ENCODE measurements at places on chromosomes 12 and 14.

GRCh38 chr14:32709027-32709426 lies 229.7 kb upstream of the NPAS3 start:
- no peak for DNase-seq

DNA sequence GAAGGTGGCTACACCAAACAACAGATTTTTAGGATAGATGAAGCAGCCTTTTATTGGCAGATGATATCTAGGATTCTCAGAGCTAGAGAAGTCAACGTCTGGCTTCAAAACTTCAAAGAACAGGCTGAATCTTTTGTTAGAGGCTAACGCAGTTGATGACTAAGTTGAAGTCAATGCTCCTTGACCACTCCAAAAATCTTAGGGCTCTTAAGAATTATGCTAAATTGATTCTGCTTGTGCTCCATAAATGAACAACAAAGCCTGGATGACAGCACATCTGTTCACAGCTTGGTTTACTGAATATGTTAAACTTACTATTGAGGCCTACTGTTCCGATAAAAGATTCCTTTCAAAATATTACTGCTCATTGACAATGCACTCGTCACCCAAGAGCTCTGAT lies 13.0 kb upstream of the CDKN3 start:
- no peak for DNase-seq

GRCh38 chr14:76053572-76054355 lies 68.2 kb downstream of the IFT43 start:
- DNase-seq, result no peak

DNA sequence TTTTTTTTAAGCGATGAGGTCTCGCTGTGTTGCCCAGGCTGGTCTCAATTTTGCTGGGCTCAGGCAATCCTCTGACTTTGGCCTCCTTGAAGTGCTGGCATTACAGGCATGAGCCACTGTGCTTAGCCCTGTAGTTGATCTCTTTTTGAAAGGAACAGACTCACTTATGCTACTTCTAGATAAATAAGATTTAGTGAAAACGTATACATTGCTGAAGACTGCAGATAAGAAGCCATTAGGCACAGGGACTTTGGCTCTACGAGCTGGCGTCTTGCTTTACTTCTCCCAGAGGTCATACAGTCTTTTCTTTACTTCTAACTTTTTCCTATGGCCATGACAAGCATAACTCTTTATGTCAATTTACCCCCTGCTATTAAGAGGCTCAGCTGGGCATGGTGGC lies 9.4 kb downstream of the PTGR2 start:
- DNase-seq, result no peak

DNA sequence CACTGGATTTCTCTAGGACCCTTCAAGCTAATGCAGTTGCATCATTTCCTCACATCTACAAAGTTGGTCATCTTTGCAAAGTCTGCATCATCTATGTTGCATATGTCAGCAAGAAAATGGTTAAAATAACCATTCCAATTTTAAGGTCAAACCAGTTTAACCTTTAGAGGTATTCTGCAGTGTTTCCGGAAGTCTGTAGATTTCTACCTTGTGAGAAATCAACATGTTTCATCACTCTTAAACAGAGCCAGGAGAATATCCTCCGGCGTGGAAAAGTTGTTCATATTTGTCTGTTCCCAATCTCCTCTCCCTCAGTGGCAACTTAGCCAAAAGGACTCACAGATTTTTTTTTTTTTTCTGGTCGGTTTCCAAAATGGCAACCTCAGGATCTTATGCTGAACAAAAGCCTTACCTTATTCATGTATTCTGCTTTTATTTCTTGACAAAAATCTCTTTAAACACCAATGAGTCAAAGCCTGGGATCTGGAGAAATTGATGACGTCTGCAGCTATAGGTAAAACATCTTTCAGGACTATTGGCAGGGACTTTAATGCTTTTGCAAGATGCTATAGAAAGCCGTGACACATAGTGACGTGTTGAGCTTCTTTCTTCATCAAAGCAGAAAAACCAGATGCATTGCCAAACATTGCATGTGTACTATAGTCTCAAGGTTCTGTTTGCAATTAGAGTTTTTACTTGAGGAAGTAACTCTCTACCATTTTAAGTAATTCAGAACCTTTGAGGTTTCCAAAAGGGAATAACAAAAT lies 16.0 kb upstream of the CDK17 start:
- DNase-seq, result no peak

DNA sequence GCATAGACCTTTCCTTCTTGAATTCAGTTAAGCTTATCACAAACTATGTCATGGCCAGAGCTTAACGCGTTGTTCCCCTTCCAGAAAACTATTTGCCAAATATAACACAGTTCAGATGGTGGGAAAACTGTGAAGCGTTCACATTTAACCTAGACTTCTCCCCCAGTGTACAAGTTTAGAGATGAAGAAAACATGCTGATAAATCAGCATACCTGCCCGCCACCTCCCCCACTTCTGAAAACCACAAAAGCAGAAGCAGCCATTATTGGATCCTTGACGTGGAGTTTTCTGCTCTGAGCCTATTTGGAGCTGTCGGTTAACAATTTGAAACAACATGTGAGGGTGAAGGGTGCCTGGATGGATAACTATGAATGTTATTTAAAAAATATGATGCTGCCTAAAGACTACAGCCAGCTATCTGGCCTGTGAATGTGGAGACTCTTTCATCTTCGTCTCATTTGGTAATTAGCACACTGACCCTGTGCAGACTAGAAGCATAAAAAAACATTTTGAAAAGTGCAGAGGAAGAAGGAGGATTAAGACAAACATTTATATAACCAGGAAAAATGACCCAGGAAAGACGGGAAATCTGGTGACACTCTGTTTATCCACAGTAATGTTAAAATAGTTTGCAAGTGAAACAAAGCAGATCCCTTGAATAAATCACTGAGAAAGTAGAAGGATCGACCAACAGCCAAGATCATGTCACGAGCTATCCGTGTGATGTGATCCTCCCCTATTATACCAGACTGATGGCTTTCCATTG lies 408.2 kb downstream of the AEBP2 start:
- DNase-seq, result peak; percentile 50

- DNase-seq, result no peak
Measured at GRCh38 chr14:52789118-52789517, 2.3 kb downstream of the GNPNAT1 start.

DNA sequence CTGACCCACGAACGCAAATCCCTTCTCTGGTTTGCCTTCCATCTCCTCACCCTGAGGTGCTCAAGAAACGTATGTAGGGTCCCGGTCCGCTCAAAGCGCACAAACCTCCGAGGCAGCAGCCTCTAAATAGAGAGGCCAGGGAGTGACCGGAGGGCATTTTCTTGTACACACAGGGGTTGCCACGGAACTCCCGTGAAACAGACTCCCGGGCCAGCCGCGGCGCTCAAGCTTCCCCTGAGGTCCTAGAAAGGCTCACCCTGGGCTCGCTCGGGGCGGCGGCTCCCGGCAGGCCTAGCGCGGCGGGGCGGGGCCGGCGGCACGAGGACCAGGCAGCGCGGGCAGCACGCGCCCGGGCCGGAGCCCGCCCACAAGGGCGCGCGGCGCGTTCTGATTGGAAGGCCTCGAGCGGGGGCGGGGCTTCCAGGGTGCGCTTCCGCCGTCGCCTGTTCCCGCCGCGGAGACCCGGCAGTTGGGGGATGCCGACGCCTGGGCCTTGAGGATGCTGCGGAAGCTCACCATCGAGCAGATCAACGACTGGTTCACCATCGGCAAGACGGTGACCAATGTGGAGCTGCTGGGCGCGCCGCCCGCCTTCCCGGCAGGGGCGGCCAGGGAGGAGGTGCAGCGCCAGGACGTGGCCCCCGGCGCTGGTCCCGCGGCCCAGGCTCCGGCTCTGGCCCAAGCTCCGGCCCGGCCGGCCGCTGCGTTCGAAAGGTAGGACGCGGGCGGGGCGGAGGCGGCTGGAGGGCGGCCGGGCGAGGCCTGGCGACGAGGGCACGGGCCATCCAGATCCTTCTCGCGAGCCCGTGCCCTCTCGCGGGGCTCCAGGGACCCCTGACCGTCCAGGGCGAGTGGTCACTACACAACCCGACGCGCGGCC lies at the start of gene TDRD9:
Gene TDRD9 (plus strand): TSS at position 446 of the 880 bp plus-strand sequence. CDS start 54 bp downstream, at position 500.
- no peak for DNase-seq
